GM03348 (cell line): ENCODE measurements at places on chromosomes 7 and 10.

DNA sequence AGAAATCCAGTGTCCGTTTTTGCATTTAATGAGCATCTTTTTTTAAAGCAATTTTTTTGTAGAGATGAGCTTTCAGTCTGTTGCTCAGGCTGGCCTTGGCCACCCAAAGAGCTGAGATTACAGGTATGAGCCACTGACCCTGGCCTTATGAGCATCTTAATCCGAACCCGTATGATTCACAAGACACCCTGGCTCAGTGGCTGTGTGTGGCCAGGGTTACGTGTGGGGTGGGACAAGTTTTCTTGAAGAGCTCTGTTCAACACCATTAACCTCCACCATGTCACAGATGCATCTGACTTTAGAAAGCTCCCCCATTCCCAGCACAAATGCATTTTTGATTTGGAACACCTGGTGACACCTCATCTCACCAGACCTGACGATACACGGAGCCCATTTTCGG lies 166.5 kb upstream of the PITRM1 start:
- DNase-seq: no peak

- no peak for DNase-seq
These were observed 69.9 kb downstream of the HYCC1 start for GRCh38 chr7:22944022-22944421.

GRCh38 chr7:156950381-156950858 lies 908 bp downstream of the NOM1 start:
- peak; percentile 26 for DNase-seq

GRCh38 chr7:150871601-150872000 lies 19.3 kb downstream of the AOC1 start:
- DNase-seq: no peak

- no peak for DNase-seq
These were observed 625.1 kb downstream of the DNAJB6 start for GRCh38 chr7:157961731-157962457.

DNA sequence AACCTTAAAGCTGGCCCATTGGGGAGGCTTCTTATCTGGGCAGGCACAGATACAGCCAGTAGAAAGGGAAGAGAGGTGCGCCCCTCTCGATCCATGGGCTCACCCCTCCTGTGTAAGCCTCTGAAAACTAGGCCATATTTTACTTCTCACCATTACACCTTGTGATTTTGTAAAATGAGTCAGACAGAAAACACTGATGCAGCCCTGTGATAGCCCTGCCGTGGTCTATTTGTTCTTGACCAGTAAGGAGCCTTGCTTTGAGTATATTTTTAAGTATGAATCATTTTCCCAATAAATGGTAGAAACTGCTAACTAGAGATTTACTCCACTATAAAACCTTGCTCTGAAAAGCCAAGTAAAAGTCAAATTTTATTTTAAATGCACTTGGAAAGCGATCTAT lies 329.8 kb upstream of the MBL2 start:
- DNase-seq: no peak

DNA sequence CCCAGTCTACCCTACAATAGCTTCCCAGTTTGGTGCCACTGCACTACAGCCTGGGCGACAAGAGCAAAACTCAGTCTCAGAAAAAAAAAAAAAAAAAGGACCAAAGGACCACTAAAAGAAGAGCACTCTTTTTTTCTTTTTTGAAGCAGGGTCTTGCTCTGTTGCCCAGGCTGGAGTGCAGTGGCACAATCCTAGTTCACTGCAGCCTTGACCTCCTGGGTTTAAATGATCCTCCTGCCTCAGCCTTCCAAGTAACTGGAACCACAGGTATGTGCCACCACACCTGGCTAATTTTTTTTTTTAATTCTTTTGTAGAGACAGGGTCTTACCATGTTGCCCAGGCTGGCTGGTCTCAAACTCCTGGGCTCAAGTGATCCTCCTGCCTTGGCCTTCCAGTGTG lies 14.0 kb downstream of the PLAU start:
- DNase-seq: no peak

DNA sequence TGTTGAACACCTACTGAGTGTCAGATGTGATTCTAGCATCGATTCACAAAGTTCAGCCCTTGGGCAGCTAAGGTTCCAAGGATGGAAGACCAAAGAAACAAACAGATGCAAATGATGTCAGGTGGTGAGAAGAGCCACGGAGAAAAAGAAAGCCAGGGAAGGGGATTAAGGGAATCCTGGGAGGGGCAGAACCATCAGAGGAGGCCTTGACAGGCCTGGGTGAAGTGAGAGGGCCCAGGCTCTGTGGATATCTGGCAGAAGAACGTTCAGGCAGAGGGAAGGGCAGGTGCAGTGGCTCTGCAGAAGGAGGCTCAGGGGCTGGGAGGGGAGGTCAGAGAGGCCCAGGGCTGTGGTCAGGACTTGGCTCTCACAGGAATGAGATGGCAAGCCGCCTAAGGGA lies 90.4 kb downstream of the C10orf105 start:
- DNase-seq: no peak

- peak; percentile 34 for DNase-seq
These were observed 30.1 kb upstream of the ZEB1 start for GRCh38 chr10:31288962-31289361.

DNA sequence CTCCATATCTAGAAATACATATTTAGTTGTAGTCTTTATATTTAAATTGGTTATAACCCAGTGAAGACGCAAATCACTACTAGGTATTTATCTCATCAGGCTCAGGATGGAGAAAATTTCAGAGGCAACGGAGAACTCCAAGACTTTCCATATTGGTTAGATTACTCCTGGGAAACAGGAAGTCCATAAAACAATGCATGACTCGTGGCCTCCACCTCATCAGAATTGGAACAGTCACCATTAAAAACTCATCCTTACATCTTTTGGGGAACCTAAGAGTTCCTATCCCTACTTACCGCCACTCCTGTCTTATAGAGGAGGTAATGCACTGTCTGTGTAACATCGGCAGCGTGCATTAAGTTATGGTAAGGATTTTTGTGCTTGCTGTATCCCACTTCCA lies 177.6 kb downstream of the PPP1R17 start:
- no peak for DNase-seq
